Aorta (tissue), 5 donors: ENCODE measurements at places on chromosomes 6 and 20. TPM values are rescaled to one million over a fixed set of nuclear protein-coding genes. Genes with fewer than 3 reads are reported as not detected.

FUT9 gene
- under 0.01 TPM for polyA plus RNA-seq

NR2E1 gene
- not detected for polyA plus RNA-seq

FAM184A gene
- 1.1 TPM for polyA plus RNA-seq

DNMT3B gene
- 0.79 TPM for polyA plus RNA-seq

RAD21L1 gene
- not detected for polyA plus RNA-seq

COL9A3 gene
- polyA plus RNA-seq = 0.13 TPM

SPATS1 gene
- not detected for polyA plus RNA-seq
